ENCODE measurements at places on chromosomes 7 and 10.
A peak's percentile ranks its signal among the peaks of the same experiment; 100 is the strongest.

DNA sequence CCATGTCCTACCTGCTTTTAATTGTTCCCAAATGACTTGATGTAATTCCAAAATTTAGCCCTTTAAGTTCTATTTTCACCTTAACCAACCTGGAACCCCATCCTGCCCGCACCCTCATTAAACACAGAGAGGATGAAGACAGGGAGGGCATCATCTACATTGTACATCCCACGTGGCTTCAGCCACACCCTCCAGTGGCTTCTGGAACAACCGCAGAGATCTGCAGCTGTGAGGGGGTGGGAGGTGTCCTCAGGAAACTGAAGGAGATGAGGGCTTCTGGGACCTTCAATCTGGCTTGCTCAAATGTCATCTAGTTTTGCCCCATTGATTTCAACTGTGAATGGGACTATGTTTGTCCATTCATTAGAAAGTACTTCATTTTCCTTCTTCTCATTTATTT, 39.0 kb downstream of the AKR1B1 start:
- DNase-seq = no peak

- no peak for DNase-seq
Measured at GRCh38 chr10:91185239-91185875, 35.1 kb upstream of the PCGF5 start.

- no peak for DNase-seq
Measured at GRCh38 chr7:103657474-103657894, 211.5 kb upstream of the SLC26A5 start.

GRCh38 chr10:5634918-5635317, 31.5 kb downstream of the ASB13 start:
- DNase-seq = no peak

- no peak for DNase-seq
Measured at GRCh38 chr10:35913628-35914027, 271.5 kb upstream of the FZD8 start.

- DNase-seq = no peak
Measured at GRCh38 chr7:37550426-37550825, 101.8 kb upstream of the ELMO1 start.

DNA sequence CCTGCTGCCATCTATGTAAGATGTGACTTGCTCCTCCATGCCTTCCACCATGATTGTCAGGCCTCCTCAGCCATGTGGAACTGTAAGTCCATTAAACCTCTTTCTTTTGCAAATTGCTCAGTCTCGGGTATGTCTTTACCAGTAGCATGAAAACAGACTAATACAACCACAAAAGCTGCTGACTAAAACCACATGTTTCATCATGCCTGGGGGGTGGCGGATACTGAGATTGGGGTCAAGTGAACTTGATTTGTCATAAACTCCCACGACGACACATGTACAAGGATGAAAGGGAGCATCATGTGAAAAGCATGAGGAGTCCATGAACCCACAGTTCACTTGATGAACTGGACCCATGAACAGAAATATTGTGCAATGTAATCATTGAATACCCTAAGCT, 134.9 kb upstream of the ANK3 start:
- no peak for DNase-seq

GRCh38 chr7:4134204-4134603, 547.9 kb upstream of the FOXK1 start:
- no peak for DNase-seq

DNA sequence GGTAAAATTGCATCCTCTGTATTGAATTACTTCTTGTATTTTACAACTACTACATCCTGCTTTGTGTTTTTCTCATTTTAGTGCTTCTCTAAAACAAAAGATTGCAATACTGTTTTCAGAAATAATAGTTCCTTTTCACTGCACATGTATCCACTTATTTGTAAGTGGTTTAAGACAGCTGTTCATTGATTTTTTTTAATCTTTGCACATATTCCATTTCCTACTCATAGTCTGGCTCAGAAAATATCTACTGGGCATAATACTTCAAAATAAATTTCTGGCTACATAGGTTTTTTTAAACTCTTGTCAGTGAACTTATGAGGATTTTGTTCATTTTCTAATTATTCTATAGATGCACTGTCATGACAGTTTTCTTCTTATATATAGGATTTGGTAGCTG, 54.8 kb downstream of the SND1 start:
- DNase-seq = no peak

DNA sequence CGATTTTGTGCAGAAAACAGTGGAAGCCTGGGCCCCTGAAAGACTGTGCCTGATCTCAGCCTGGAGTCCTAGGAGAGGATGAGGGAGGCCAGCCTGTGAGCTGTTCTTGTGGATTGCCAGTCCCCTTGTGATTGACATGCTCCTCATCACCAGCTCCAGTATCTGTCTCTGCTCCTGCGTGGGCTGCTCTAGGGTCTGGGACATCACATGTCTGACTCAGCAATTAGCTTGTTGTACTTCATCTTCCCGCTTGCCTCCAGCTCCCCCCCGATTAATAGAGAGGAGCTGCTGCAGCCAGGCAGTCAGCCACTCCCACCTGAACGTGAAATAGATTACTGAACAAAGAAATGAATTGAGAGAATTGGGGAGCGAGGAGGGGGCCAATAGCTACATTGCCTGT, 99.6 kb upstream of the TBX20 start:
- no peak for DNase-seq

GRCh38 chr10:95785317-95785716, 29.4 kb downstream of the ENTPD1 start:
- no peak for DNase-seq

GRCh38 chr7:99002148-99002826, 124.0 kb downstream of the TRRAP start:
- DNase-seq = no peak

- DNase-seq = no peak
Measured at GRCh38 chr10:97059006-97059871, 126.5 kb downstream of the SLIT1 start.

- DNase-seq = no peak
Measured at GRCh38 chr7:16847381-16847860, 34.4 kb downstream of the AGR3 start.

GRCh38 chr7:36304099-36304425, 85.6 kb upstream of the ANLN start:
- DNase-seq = no peak

GRCh38 chr10:88097536-88097935, 234.1 kb downstream of the PTEN start:
- DNase-seq = no peak

DNA sequence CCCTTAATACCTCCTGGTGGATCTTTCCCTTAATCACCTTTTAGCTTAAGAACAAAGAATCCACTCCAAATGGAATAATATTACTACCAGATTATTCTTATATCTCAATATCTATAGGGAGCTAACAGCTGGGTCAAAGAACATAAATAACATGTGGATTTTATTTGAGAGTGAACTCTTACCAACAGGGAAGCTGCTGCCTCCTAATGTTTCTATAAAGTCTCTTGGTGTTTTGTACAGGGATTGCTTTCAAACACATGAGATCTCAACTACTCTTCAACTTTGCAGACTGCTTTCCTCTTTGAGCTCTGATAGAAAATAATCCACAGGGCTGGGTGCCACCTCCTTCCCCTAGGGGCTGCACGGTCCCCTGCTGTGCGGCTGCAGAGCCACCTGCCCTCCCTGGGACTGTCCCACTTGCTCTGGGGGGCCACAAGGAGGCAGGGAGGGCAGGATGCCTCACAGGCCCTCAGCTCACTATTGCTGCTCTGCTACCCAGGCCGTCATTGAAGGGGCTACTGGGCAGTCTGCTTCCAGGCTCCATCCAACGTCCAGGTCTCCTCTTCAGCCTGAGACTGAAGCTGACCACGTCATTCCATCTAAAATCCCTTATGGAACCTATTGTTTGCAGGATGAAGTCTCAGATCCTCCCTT, 191.2 kb downstream of the CXCL12 start:
- no peak for DNase-seq

DNA sequence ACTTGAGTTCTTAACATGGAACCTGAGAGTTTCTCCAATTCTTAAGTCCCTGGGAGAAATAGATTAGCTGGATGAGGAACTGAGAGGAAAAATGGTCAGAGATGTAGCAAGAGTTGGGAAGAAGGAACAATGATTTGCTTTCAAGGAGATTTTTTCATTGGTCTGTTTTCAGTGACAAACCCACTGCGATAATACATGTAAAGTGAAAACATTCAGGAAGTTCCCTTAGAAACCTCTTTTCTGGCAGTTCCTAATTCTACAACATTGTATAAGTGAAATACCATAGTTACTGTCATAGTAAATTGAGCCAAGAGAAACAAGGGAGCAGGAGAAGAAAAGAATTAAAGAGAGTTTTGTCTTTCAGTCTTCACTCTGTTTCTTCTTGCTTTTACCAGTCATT, 12.1 kb upstream of the MAGI2 start:
- DNase-seq = no peak

DNA sequence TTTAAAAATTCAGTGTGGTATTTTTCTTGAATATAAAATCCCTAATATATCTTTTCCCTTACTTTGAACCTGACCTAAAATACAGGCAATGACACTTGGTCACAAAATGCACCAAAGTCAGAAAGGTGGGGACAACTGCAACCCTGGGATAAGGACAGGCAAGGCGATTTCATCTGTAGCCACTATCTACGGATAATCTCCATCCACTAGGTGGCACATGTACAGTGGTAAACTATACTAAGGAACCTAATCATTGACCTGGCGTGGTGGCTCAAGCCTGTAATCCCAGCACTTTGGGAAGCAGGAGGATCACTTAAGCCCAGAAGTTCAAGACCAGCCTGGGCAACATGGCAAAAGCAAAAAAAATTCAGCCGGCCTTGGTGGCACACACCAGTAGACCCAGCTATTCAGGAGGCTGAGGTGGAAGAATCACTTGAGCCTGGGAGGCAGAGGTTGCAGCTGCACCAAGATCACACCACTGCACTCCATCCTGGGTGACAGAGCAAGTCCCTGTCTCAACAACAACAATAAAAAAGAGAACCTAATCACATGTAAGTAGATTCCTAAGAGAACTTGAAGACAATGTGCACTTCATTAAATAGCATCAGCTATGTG, 98.9 kb downstream of the KMT2C start:
- no peak for DNase-seq

DNA sequence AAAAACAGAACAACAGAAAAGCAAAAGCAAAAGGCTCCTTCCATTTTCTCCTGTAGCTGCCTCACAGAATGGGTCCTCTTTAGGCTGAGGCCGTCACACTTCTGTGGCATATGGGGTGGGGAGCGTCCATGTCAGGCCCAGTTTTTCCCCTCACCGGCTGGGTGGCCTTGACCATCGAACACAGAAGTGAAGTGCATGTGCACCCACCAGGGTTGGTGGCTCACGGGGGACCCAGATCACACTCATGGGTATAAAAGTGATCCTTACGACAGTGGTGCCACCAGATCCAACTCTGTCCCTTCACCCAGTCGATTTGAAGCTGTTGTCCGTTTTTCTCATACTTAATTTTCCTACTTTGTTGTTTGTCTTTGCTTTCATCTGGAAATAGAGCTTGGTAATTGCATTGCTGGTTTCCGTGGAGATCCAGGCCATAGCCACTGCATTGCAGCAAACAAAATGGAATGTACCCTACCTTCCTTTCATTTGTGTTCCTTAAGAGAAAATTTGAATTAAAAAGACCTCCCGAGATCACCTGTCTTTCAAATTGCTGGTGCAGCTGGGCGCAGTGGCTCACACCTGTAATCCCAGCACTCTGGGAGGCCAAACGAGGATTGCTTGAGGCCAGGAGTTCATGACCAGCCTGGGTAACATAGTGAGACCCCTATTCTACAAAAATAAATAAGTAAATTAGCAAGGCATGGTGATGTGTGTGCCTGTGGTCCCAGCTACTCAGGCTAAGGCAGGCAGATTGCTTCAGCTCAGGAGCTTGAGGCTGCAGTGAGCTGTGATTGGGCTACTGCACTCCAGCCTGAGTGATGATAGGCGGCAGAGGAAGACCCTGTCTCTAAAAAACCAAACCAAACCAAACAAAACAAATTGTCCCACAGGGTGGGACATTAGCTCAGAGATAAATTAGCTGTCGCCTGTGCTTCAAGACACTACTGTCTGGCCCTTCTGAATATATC, 10.7 kb upstream of the GJD4 start:
- no peak for DNase-seq

- no peak for DNase-seq
Measured at GRCh38 chr10:79005126-79005810, 63.5 kb upstream of the ZMIZ1 start.

- DNase-seq = no peak
Measured at GRCh38 chr7:74489997-74490945, 36.6 kb downstream of the GTF2IRD1 start.

GRCh38 chr7:75711656-75712514, 26.9 kb downstream of the HIP1 start:
- DNase-seq = no peak

GRCh38 chr10:93299606-93300287, 182.4 kb downstream of the MYOF start:
- DNase-seq = no peak

DNA sequence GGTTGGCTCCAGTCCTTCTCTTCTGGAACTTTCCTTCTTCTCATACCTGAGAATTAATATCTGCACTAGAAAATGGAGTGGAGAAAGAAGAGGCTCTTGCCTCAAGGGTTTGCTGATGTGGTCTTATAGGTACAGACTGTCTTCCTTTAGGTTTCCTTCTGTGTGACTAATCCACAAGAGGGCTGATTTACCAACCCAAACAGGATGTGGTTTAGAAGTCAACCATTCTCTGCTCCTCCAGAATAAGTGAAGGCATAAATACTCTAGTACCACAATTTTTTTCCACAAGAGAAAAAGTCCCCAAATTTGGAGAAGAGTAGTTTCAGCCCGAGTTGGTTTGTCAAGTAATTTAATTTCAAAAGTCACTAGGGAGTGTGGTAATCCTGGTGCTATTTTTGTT, 85.8 kb downstream of the NRP1 start:
- DNase-seq = no peak

GRCh38 chr10:132335189-132336063, 3.4 kb downstream of the LRRC27 start:
- DNase-seq = peak; percentile 40

- no peak for DNase-seq
Measured at GRCh38 chr10:93871671-93872204, 22.0 kb upstream of the SLC35G1 start.

DNA sequence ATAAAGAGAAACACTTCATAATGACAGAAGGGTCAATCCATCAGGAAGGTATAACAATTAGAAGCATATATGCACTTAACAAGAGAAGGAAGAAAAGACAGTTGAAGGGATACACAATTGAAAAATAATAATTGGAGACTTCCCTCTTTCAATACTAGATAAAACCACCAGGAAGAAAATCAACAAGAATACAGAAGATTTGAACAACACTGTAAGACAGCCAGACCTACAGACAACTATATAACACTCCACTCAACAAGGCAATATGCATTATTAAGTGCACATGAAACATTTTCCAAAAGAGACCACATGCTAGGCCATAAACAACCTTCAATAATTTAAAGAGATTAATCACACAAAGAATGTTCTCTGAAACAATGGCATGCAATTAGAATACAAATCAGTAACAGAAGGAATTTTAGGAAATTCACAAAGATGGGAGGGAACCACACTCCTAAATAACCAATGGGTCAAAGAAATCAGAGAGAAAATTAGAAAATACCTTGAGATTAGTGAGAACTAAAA, 35.1 kb downstream of the ZNF438 start:
- no peak for DNase-seq

- DNase-seq = no peak
Measured at GRCh38 chr10:67772894-67773511, 65.0 kb downstream of the DNAJC12 start.

Data from left cardiac atrium (tissue), 4 donors.